ENCODE measurements at places on chromosomes 13 and 19. TPM values are rescaled to one million over a fixed set of nuclear protein-coding genes. Genes with fewer than 3 reads are reported as not detected.

UBE2L5 gene
- total RNA-seq = not detected

SIGLEC11 gene
- not detected for total RNA-seq

SLAIN1 gene
- 4.8 TPM for total RNA-seq

NCAN gene
- not detected for total RNA-seq

KIR2DL4 gene
- total RNA-seq = not detected

Measured in Calu3 (cell line).